Vagina (tissue), 2 donors: ENCODE measurements at places on chromosomes 6 and 20.

DNA sequence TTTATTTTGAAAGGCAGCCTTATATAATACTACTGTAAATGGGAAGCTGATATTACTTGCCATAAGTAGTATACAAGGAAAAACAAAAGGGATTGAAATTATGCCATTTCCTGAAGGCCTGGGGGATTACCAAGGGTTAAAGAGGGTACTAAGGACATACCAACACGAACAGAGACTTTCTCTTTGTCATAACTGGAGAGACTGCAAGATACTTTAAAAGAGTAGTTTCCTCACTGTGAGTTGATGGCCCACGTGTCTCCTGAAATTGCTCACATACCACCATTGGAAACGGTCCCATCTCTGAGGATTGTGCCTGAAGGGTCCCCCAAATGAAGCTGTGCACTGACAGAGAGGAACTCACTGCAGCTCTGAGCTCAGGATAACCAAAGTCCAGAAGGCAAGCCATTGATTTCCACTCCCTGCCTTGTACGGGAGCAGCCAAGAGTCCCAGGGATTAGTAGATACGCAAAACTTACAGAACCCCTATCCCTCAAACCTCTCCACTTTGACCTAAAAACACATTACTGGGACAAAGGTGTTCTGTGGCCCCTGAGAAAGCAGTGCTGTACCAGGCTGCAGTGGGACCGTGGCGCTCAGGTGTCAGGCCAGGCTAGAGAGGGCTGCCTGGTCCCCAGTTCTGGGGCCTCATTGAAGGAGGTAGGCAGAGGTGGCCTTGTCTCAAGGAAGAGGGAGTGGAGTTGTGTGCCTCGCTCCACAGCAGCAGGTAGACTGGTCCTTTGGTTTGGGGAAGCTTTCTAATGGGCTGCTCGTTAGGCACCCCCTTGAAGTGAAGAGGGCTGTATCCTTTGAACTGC is 15.2 kb downstream of the PSMG4 start:
- no peak for DNase-seq

- no peak for DNase-seq
These were observed at the start of gene TREML4 for GRCh38 chr6:41228096-41228495. TSS of gene TREML4 (plus strand) at chr6:41228349. CDS start at chr6:41228428, 79 bp downstream.

GRCh38 chr6:105797983-105798453 is 288.1 kb upstream of the PRDM1 start:
- DNase-seq, result no peak

GRCh38 chr20:31819083-31819784 is at the start of gene MYLK2:
TSS of gene MYLK2 (plus strand) at chr20:31819356. CDS start at chr20:31819581, 225 bp downstream.
- DNase-seq, result no peak

GRCh38 chr6:86712039-86712438 is 225.3 kb upstream of the HTR1E start:
- no peak for DNase-seq

DNA sequence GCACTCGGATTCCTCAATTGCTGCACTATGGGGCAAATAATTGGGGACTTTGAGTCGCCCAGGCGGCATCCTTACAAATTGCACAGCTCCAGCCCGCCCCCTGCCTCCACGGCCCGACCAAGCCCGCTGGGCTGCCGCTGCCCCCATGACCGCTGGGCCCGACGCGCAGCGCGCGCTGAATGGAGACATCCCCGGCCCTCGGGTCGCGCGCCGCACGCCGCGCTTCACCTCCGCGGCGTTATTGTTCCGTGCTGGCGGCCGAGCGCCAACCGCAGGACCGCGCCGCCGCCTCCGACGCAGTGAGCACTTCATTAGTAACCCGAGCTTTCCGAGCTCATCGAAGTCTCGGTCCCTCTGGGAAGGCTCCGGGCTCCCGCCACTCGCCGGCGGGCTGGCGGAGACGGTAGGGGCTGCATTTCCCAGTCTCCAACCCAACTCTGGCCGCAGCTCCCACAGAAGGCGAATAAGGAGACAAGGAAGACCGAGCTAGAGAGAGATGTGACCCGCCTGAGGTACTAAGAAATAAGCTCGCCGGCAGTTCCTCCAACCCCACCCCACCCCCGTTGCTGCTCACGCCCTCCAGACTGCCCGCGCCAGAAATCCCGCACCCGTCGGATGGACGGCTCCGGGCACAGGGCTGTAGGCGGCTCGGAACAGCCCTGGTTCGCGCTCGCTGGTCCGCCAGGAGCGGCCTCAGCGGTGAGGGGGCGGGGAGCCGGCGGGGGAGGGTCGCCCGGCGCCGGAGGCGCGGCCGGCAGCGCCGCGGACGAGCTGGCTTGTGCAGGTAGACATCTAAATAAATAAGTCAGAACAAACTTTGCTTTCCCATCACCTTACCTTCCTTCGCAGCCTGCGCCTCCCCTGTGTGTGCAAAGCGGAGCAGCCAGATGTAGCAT is 703 bp downstream of the EPHA7 start:
- DNase-seq, result no peak

GRCh38 chr20:49916146-49917002 is 1.0 kb upstream of the SPATA2 start:
- no peak for DNase-seq

DNA sequence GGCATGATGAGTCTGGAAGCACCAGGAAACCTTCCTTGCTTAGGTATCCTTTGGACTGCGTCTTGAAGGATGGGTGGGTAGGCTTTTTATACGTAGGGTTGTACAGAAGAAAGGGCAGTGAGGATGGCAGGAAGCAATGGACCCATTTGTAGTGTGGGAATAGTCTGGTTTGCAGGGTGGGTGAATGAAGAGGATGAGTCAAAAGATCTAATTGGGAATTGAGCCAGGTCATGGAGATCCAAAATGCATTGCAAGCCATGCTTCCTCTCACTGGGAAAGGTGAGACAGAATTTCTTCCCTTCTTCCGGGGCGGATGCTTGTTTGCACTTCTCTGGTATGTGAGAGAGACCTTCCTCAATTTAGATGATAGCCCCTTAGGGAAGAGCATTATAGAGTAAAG is 10.1 kb upstream of the BTBD3 start:
- DNase-seq, result no peak

GRCh38 chr20:21125072-21125848 is 622 bp upstream of the KIZ start:
- DNase-seq, result no peak

- DNase-seq, result no peak
These were observed 579.6 kb upstream of the MAN1A1 start for GRCh38 chr6:119929121-119929520.

- DNase-seq, result no peak
These were observed 28.1 kb upstream of the MTCL3 start for GRCh38 chr6:127547215-127547614.

DNA sequence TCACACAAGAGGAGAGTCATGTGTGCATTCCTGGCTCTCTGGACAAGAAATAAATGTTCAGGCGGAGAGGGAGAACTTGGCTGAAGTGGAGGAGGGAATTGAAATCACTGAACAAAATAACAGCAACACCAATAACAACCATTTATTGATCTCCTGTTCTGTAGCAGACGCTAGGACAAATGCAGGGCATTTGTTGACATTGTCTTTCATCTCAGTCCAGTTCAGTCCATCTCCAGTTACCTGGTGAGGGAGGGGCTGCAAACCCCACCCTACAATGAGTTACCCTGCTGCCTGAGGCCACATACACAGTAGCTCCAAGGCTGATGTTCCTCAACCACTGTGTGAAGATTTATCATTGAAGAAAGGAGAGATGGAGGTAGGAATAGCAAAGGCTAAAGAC is 27.3 kb downstream of the UNC5CL start:
- DNase-seq, result no peak

DNA sequence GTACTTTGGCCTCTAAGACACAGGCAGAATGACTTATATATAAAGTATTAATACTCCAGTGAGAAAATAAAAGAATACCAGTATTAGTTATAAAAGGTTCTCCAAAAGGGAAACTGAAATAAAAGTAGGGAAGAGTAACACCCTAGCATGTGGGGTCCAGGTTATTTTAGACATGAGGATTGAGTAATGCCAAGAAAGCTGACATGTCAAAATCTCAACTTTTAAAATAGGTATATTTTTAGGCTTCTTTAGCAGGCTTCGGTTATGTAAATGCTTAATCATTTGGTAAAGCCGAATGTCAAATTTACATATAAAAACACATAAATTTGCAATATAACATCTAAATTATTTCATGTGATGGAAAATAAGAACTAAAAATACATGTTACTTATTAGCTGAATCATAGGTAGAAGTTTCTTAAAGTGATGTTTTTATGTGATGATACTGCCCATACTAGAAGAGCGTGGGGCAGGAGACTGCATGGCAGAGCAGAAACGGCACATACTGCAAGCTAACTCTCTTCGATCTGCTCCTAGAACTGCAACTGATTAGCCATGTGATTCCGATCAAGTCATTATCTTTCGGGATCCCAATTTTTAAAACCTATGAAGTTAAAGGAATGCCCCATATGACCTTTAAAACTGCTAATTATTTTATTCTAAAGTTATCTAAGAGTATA is 129.4 kb upstream of the DST start:
- DNase-seq, result no peak
